ENCODE measurements at places on chromosomes 1 and 21.

- no peak for DNase-seq
Observed at GRCh38 chr21:25323356-25323949, 283.8 kb downstream of the MRPL39 start.

GRCh38 chr1:2989976-2990375 lies 31.3 kb upstream of the ACTRT2 start:
- DNase-seq, result no peak

- DNase-seq, result no peak
Observed at GRCh38 chr1:115539736-115540135, 102.0 kb upstream of the VANGL1 start.

DNA sequence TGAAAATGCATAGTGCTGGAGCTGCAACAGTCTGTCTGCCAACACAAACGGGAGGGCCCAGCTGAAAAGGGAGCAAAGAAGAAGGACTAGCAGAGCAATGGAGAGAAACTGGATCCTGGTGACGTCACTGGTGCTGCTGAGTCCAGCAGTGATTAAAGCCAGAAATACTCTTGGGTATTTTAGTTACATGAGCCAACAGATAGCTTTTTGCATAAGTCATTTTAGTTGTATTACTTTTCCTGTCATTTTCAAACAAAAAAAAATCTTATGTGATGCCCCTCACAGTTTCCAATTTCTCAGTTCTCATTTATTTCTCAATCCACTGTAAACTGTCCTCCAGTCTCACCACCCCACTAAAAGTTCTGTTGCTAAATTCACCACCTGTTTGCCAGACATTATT lies 38.7 kb upstream of the NEK7 start:
- peak; percentile 98 for DNase-seq

GRCh38 chr1:173267453-173267945 lies 60.4 kb upstream of the TNFSF4 start:
- DNase-seq, result peak; percentile 95
